ENCODE measurements at places on chromosomes 11 and 22.

DNA sequence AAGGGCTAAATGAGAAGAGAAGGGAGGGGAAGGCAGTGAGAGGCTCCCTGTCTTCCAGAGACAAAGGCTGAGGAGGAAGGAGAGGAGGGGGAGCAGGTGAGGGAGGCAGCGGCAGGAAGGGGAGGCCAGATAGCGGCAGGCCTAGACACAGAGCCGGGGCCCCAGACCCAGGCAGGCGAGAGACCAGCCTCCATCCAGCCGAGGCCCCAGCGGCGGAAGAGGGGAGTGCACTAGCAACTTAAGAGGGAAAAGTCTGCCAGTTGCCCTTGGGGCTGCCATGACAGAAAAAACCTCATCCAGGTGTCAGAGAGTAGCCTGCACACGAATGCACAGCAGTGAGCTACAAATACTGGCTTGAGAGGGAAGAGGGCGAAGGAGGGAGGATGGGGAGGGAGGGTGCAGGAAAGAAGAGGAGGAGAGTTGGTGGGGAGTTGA lies 46.7 kb downstream of the IGLL1 start:
- no peak for DNase-seq

DNA sequence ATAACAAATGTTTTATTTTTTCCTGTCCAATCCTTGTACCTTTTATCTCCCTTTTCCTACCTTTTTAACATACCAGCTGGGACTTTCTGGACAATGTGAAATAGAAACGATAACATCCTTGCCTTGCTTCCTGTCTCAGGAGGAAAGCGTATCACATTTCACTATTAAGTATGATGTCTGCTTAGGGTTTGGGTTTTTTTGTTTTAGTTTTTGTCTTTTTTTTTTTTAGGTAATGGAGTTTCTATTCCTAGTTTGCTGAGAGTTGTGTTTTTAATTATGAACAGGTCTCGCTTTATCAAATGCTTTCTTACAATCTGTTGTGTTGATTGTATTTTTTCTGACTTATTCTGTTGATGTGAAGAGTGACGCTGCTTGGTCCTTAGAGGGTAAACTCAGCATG lies 64.2 kb upstream of the KCNQ1OT1 start:
- no peak for DNase-seq

DNA sequence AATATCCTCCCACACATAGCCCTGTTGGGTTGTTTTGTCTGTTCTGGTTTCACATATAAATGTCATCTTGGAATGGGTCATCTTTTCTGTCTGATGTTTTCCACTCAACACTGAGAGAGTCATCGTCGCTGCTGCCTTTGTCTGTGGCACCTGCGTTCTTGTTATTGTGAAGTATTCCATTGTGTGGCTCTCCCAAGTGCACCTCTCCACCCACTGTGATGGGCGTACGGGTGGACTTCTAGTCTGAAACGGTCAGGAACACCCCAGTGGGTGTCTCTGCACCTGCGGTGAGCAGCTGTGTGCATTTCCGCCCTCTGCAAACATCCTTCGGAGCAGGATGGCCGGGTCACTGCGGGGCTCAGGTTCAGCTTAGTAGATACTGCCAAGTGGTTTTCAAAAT lies 34.5 kb upstream of the RTL6 start:
- no peak for DNase-seq

- no peak for DNase-seq
These were observed 125.4 kb downstream of the CASP12 start for GRCh38 chr11:104772806-104773241.

DNA sequence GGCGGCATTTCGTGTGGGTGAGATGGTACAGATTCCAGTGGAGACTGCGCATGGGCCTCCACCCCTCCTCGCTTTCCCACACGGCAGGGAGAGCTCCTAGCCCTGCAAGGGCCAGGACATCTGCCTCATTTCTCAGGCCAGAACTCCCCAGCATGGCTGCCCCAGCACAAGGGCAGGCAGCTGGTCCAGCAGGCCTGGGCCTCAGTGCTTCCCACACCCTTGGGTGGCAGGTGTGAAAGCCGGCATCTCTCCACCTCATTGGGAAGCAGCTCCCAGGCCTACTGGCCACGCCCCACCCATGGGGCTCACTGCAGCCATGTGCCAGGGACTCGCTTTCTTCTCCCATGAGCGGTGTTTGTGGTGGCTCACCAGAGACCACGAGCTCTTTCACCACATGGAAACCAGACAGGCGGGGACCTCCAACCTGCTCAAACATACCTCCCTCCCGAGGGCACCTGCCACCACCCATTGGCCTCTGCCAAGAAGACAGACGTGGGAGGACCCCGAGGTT lies 79.1 kb downstream of the NAT10 start:
- no peak for DNase-seq

- no peak for DNase-seq
These were observed 6.2 kb downstream of the PDGFB start for GRCh38 chr22:39238561-39238960.
